ENCODE measurements at places on chromosomes 7 and 10.

- DNase-seq = peak; percentile 43
Measured at GRCh38 chr7:23020742-23021401, 6.9 kb upstream of the HYCC1 start.

GRCh38 chr7:128404886-128405470, 4.8 kb downstream of the IMPDH1 start:
- DNase-seq = peak; percentile 30

DNA sequence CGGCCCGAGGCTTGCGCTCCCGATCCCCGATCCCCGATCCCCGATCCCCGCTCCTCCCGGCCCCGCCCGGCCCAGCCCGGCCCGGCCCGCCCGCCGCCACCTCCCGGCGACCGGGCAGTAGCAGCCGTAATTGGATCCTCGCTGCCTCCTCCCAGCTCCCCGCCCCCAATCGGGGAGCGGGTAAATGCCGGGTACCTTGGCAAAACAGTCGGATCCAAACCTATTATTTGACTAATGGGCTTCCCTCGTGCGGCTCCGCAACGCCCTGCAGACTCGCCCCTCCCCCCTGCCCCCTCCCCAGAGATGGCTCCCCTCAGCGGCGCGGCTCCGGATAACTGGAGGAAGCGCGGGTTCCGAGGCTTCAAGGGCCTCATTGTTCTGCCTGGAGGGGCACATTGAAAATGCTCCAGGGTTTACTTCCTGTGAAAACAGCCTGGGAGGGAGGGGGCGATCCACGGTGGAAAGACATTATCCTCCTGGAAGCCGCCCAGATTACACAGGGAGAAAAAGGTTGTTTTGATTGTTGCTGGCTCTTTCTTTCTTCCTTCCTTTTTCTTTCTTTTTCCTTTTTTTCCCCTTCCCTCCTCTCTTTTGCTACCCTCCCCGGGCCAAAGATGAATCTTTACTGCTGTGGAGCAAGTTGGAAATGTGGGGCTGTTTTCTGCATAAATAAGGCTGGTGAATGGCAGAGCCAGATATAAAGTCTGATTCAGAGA, 94.7 kb upstream of the ZMIZ1 start:
- peak; percentile 64 for DNase-seq

- no peak for DNase-seq
Measured at GRCh38 chr7:106775552-106775936, 89.5 kb upstream of the PIK3CG start.

DNA sequence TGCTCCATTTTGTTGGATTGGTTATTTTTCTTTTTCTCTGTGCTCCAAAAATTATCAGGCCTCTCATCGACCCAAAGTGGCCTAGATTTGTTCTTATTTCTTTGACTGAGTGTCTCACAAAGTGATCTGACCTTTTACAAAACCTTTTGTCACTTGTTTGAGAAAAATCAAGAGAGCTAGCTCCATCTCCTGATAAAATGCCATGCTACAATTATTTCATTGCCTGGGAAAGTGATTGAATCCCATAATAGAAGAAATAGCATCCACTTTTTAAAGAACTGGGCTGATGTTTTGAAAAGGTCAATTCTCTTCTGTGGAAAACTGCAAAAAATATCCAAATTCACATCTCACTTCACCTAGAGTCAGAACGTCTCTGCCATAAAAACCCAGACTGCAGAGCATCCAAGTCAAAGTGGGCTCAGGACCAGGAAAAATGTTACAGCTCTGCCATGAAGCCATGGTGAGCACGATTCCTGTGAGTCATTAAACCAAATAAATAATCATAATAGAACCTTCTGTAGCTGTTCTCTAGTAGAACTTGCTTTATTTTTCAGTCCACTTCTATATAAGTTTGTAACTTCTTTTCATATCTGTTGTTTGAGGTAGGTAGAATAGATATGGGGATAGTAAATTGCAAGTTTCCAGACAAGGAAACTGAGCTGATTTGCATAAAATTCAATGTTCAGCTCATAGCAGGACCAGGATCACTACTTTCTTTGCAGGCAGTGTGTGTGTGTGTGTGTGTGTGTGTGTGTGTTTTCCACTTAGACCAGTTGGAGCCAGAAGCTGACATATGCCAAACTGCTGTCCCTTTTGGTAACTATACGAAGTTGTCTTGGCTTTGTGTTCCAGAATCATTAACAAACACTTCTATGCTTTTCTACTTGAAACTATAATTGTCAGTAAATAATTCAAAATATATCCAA, 632.5 kb upstream of the ANKRD30A start:
- no peak for DNase-seq

- no peak for DNase-seq
Measured at GRCh38 chr7:7848246-7848645, 120.3 kb upstream of the GLCCI1 start.

DNA sequence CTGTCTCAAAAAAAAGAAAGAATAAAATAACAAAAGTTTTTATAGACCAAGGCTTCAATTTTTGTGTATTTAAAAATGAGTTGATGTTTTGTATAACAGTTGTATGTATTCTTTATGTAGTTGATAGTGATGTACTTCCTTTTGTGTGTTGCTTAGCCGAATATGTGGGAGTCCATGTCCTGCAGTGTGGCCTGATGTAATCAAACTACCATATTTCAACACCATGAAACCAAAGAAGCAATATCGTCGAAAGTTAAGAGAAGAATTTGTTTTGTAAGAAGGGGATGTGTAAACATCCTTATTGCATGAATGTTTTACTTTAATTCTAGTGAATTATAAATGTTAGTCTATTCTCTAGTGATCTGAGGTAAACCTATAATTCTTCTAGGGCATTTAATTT, 56.6 kb downstream of the MPLKIP start:
- DNase-seq = no peak

DNA sequence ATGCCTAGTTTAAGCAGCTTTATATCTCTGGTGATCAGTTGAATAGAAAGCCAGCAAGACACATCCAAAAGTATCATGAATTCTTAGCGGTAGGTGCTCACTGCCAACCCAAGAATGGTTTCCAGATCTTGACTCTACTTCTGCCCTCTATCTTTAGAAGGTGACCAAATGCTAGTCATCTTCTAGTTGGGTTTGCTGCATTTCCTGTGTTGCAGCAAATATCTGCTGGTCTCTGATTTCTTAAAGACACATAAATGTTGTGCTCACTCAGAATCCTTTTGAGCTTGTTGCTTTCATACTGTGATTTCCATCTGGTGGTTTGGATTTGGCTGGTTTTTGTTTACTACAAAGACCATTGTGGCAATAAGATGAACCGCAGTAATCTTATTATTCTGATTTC, 2.2 kb downstream of the CDC123 start:
- no peak for DNase-seq

DNA sequence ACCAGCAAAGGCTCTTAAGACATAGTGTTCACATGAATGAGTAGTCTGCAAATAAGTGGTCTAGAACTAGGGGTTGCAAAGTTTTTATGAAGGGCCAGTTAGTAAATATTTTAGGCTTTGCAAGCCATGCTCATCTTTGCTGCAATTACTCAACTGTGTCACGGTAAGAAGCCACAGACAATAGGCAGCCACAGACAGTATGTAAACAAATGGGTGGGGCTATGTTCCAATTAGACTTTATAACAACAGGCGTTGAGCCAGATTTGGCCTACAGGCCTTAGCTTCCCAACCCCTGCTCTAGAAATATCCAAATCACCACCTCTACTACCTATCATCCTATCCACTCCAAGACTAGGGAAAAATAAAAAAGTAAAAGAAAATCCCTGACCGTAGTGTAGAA, 9.2 kb downstream of the IKZF5 start:
- no peak for DNase-seq

DNA sequence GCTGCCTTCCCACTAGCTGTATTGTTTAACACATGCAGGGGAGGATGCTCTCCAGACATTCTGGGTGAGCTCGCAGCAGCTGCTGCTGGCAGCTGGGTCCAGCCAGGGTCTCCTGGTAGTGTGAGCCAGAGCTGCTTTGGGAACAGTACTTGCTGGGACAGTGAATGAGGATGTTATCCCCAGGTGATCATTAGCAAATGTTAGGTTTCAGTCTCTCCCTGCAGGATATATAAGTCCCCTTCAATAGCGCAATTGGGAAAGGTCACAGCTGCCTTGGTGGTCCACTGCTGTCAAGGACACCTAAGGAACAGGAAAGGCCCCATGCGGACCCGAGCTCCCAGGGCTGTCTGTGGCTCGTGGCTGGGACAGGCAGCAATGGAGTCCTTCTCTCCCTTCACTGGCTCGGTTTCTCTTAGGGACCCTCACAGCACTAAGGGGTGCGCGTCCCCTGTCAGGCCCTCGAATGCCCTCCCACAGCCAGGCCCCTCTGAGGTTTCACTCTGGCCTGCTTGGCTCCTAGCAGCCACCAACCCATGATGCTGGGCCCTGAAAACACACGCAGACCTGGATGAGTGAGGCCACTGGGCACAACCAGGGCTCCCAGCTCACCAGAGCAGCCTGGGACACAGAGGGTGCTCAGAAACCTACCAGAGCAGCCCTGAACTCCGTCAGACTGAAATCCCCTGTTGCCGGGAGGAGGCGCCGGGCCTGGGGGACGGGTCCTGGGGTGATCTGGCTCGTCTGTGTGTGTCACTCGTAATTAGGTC, 173.0 kb upstream of the LANCL2 start:
- DNase-seq = no peak

DNA sequence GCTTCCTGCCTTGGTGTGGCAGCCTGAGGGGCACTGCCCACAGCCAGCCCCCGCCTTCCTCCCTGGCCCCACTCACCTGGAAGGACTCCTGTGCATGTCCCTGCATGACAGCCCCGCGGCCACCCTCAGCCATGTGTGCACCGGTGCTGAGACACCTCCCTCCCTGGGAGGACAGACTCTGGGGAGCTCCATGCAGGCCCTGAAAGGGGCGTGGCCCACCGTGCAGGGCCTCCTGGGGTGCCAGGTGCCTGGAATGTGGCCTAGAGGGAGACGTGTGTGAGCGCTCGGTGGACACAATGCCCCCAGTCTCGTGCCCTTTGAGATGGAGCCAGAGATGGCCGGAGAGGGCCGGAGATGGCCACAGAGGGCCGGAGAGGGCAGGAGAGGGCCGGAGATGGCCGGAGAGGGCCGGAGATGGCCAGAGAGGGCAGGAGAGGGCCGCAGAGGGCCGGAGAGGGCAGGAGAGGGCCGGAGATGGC, 59.1 kb upstream of the PPP2R2D start:
- no peak for DNase-seq

GRCh38 chr10:50631052-50631451, 7.3 kb upstream of the SGMS1 start:
- DNase-seq = no peak

DNA sequence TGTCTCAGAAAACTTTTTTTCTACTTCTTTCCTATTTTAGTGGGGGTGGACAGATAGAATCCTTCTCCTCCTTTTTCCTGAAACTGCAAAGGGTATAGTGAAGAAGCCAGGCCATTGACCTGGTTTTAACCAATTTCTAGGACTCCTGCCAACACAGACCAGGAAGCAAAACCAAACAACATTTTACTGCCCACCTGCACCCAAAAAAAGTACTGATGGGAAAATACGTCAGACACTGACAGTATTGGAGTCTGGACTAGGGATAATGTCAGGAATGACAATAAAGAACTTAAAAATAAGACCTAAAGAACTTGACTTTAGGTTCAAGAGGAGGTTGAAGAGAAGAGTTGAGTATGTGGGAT, 5.0 kb upstream of the STEAP4 start:
- DNase-seq = no peak

DNA sequence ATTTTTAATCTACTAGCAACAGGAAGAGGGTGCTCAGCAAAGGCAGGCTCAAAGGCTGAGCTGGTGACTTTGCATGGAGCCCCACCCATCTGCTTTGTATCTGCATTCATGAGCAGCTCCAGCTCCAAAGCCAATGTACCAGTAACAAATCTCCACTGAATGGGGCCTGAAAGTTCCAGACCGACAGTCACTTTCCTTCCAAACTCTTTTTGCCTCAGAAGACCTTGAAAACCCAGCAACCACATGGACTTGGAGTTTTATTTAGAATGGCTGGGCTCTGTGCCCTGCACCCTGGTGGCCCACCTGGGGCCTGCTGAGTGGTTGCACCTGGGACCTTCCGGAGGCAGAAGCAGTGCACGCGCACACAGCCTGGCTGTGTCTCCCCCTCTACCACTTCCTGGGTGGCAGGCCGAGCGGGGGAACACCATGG, 195.0 kb upstream of the PLXNA4 start:
- DNase-seq = peak; percentile 52

DNA sequence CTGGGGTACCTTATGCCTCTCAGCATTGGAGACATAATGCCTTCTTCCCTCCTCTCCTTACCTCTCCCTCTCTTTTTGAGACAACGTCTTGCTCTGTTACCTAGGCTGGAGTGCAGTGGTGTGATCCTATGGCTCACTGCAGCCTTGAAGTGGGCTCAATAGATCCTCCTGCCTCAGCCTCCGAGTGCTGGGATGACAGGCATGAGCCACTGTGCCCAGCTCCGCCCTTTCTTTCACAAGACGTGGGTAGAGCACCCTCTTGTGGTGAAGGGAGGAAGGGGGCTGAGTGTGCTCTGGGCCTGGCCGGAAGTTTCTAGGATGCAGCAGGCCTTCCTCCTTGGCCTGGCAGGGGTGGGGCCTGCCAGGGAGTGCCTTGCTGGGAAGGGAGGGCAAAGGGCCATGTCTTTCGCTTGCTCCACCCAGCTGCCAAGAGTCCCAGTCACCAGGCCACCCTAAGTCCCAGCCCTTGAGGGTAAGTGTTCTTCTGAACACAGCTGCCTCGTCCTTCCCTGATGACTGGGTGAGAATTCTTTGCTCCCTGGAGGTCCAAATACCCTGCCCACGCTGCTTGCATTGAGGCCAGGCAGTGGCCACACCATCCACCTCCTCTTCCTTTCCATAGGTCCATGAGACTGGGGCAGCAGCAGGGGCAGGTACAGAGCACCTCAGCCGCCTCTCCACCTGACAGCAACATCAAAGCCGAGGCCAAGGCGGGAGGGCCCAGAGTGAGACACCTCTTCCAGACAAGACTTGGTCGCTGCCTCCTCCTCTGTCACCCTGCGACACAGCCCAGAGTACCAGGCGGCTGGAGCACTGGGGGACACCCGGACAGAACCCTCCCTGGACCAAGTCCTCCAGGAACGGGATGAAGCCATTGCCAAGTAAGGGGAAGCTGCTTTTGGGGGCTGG, 3.7 kb downstream of the ABHD11 start:
- DNase-seq = peak; percentile 89

GRCh38 chr7:2015251-2015871, 217.4 kb downstream of the MAD1L1 start:
- no peak for DNase-seq

- no peak for DNase-seq
Measured at GRCh38 chr10:91294134-91294906, 73.9 kb downstream of the PCGF5 start.

GRCh38 chr7:150975536-150976319, 2.4 kb downstream of the KCNH2 start:
- no peak for DNase-seq

GRCh38 chr10:110404413-110404812, 93.3 kb upstream of the DUSP5 start:
- DNase-seq = no peak
